ENCODE measurements at places on chromosomes 11 and 22. TPM values are rescaled to one million over a fixed set of nuclear protein-coding genes. Genes with fewer than 3 reads are reported as not detected.

SNRPD3 gene
- 166 TPM for total RNA-seq

CYTH4 gene
- total RNA-seq, result 30.5 TPM

MRGPRX4 gene
- total RNA-seq, result not detected

SPON1 gene
- 0.24 TPM for total RNA-seq

TCIRG1 gene
- total RNA-seq, result 141 TPM

SCN2B gene
- not detected for total RNA-seq

CALCA gene
- not detected for total RNA-seq

ANGPTL5 gene
- total RNA-seq, result not detected

MAJIN gene
- total RNA-seq, result 0.37 TPM

TMEM86A gene
- total RNA-seq, result 0.05 TPM

MS4A4E gene
- not detected for total RNA-seq

UBQLNL gene
- 0.26 TPM for total RNA-seq

OVOL1 gene
- not detected for total RNA-seq

NFAM1 gene
- 0.10 TPM for total RNA-seq

PPM1F gene
- 24.3 TPM for total RNA-seq

HIPK3 gene
- total RNA-seq, result 23.9 TPM

KAT5 gene
- 60.1 TPM for total RNA-seq

DUSP8 gene
- 3.0 TPM for total RNA-seq

MYEOV gene
- total RNA-seq, result not detected
